Fibroblast of skin of right quadriceps (primary cell): ENCODE measurements at places on chromosomes 4 and X.
A peak's percentile ranks its signal among the peaks of the same experiment; 100 is the strongest.

- peak; percentile 78 for DNase-seq
Measured at GRCh38 chr4:124713185-124713592, 657 bp upstream of the ANKRD50 start.

DNA sequence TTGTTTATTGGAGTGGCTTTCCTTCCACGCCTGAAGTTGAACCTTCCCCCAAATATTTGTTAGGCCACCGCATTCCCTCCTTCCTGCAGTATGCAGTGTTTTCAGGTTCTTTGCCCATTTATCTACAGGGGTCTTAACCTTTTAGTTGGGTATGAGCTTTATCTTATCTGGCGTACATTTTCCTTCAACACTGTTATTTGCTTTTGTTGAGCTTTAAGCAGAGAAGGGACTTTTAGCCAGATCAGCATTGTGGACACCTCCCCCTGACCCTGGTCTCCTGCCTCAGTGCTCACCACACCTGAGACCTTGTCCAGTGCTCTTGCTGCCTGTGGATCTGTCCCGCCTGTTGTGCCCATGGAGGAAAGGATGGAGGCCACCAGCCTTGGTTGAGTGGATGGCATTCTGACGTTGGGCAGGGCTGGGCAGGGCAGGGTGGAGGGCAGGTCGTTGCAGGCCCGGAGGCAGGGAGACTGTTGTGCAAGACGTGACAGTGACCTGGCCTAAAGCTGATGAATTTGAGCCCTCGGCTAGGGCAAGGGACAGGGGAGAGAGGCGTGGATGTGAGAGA, 998 bp upstream of the DUSP9 start:
- no peak for DNase-seq

DNA sequence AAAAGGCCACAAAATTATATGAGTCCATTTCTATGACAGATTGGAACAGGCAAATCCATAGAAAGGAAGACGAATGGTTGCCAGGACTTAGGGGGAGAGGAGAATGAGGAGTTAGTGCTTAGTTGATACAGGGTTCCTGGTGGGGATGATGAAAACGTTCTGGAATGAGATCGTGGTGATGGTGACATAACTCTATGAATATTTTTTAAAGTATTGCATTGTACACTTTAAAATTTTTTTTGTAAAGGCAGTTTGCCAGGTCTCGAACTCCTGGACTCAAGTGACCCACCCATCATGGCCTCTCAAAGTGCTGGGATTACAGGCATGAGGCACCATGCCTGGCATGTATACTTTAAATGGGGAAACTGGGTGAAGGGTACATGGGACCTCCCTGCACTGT, 9.9 kb upstream of the CCNQ start:
- peak; percentile 16 for DNase-seq

DNA sequence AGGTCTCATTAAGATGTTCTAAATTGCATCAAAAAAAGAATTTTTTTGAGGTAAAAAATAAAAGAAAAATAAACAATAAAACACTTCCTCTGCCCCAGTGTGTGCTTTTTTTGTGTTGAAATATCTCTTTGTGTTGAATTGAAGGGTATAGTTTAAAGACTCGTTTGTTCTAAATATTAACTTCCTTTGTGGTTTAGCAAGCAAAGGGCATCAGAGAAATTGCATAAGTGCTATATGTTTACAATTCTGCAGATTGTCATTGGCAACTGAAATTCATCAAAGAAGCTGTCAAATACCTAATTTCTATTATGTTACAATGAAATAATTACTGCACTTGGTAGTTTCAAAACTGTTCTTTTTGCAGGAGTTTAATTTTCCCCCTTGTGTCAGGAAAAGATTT, 260.5 kb downstream of the DKK2 start:
- DNase-seq = no peak

GRCh38 chr4:179631321-179631720, 2189.1 kb upstream of the AGA start:
- DNase-seq = peak; percentile 33

- no peak for DNase-seq
Measured at GRCh38 chr4:36189511-36190226, 54.6 kb downstream of the ARAP2 start.

DNA sequence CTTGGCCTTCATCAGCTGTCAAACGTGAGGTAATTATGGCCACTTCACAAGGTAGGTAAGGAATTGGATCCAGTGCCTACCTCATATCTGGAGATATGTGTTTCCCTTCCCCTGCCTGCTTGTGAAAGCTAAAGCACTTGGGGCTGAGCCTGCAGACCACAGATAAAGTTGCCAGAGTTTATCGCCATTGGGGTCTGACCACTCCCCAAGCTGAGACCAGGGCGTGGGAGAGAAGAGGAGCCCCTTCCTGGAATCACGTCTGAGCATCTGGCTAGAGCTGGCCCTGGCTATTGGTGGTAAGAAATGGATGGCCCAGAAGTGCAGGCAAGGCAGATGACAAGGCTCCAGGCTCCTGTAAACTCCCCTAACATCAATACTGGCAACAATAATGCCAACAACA, 2.7 kb downstream of the ALAS2 start:
- no peak for DNase-seq

DNA sequence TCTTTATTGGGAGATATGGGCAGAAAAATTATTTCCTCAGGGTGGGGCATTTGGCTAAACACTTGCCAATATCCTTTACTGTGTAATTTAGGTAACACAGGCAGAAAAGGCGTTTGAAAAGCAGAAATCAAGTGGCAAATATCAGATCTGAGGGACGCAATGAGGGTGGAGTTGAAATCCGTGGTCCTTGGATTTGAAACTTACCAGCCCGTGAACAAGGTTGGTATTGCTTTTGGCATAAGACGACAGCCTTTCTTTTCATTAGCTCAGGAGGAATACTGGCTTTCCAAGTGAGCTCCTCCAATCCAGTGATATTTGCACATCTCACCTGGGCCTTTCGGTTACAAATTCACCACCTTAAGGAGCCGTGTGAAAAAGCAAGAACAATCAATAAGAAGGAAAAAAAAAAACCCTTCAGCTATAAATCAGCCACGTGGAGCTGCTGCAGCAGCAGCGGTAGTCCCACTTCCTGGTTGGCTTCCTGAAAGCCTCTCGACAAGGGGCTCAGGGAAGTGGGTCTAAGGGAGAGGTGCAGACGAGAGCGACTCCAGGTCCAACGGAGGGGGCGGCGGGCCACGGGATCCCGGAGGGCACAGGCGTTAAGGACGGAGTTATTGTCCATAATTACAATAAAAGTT, 734 bp upstream of the GALNT7 start:
- DNase-seq = peak; percentile 17

DNA sequence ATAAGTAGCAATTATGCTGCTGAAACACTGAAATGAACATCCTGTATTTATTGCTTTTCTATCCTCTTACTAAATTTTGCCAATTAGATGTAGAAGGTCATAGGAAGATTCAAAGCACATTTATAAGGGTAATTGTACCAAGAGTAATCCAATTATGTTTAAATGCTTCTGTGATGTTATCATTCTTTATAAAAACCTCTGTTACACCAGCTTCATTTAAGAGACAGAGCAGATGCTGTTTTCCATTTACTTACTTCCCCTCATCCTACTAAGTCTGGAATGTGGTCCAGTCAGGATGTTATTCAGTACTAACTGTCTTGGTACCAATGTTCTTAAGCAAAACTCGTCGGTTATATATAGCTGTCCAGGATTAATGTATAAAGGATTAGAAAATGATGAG, 539.6 kb downstream of the PDHA2 start:
- no peak for DNase-seq

GRCh38 chr4:95909211-95909610, 69.3 kb downstream of the PDHA2 start:
- DNase-seq = no peak
